ENCODE measurements at places on chromosomes 4 and X.

DNA sequence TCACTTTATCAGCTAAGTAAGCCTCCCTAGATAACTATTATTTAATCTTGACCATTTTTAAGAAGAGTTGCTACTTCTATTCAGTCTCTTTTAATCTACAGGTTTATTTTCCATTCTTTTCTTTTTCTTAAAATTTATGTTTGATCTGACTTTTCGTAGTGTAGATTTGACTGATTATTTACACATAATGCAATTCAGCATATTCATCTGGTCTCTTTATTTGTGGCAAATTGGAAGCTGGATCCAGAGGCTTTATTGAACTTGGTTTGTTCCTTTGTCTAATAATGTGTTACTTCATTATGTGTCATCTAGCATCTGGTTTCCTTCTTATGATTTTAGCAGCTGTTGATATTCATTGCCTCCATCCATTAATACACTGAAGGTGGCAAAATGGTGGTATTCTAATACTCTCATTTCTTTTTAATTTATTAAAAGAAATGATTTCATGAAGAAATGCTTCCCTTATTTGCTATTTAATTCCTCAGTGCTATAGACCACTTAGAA is 113.0 kb downstream of the FBXW7 start:
- no peak for DNase-seq

DNA sequence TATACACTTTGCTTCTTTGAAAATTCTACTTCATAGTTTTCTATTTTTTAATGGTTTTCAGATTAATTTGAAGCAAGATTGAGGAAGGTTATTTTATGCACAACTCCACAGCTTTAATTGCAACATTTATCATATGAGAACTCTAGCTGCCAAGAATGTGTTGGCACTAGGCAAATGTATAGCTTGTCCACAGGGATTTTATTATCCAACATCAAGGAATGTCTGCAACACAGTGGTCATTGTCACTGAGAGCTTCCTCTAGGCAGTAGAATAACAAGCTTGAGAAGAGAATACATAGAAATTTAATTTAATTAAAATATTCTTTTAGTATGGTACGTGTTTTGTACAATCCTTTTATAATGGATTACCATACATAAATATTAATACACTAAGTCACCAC is 1600.8 kb downstream of the ARAP2 start:
- DNase-seq = no peak

- DNase-seq = no peak
These were observed 6.6 kb upstream of the DDX60L start for GRCh38 chr4:168486912-168487281.

- DNase-seq = no peak
These were observed 291.3 kb downstream of the GALNTL6 start for GRCh38 chr4:172104539-172104938.

GRCh38 chr4:94504545-94504944 is 52.8 kb downstream of the PDLIM5 start:
- no peak for DNase-seq

DNA sequence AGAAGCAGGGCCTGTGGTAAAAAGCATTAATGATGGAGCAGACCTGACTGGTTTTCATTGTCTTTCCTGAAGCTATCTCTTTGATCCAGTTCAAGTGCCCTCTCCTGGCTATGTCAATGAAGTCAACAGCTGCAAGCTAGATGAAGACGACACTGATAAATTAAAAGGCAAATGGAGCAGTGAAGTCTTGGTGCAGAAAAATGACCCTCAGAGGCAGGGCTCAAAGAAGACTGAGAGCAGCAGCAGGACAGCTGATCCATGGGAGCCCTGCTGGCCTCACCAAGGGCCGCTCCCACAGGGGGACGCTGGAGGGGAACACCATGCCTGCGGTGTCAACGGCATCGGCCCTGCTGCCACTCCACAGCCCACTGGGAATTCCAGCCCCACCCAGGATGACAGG is 96.2 kb downstream of the RELL1 start:
- no peak for DNase-seq

- no peak for DNase-seq
These were observed 364.4 kb upstream of the CLNK start for GRCh38 chr4:11049001-11049400.

- DNase-seq = no peak
These were observed 96.0 kb upstream of the ATOH1 start for GRCh38 chr4:93732509-93732908.

GRCh38 chr4:2734612-2735011 is 21.5 kb downstream of the TNIP2 start:
- no peak for DNase-seq

GRCh38 chr4:145565328-145565727 is 53.9 kb upstream of the MMAA start:
- no peak for DNase-seq

DNA sequence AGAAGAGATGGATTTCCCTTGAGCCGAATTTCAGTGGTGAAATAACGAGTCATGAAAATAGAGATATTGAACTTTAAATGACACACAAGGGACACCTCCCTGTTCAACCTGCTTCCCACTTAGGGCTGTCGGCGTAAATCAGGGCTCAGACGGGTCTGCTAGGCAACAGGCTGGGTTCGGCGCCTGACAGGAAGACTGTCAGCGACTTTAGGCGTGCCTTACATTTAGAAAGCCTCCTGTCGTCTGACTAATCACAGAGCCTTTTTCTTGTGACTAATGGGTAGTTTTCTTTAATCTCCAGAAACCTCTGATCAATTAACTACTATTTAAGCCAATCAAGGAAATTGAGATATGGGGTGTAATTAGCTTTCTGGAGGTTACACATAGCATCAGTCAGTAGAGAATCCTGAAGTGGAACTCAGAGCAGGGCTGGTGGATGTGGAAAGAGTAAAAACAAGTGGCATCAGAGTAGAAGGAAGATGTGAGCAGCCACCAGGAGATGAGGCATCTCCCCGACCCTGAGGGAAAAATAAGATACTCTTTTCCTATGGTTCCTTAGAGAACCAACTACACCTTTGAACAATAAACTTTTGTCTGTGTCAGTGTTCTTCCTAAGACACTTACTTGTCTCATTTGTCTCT is 86.2 kb upstream of the HS3ST1 start:
- no peak for DNase-seq

DNA sequence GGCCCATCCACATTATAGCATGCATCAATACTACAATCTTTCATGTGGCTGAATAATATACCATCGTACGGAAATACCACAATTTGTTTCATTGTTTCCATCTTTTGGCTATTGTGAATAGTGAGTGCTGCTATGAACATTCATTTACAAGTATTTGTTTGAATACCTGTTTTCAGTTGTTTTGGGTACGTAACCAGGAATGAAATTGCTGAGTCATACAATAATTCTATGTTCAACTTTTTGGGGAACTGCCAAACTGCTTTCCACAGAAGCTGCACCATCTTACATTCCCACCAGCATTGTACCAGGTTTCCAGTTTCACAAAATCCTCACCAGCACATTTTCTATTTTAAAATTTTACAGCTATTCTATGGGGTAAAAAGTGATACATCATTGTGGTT is 28.5 kb upstream of the MANBA start:
- DNase-seq = no peak

- DNase-seq = no peak
These were observed 302.7 kb upstream of the ADGRL3 start for GRCh38 chr4:60897415-60897814.

GRCh38 chr4:90030202-90030601 is 97.0 kb upstream of the CCSER1 start:
- DNase-seq = no peak

GRCh38 chr4:144701683-144702233 is 55.8 kb downstream of the HHIP start:
- no peak for DNase-seq

GRCh38 chrX:54288968-54289367 is 68.9 kb downstream of the WNK3 start:
- DNase-seq = no peak

DNA sequence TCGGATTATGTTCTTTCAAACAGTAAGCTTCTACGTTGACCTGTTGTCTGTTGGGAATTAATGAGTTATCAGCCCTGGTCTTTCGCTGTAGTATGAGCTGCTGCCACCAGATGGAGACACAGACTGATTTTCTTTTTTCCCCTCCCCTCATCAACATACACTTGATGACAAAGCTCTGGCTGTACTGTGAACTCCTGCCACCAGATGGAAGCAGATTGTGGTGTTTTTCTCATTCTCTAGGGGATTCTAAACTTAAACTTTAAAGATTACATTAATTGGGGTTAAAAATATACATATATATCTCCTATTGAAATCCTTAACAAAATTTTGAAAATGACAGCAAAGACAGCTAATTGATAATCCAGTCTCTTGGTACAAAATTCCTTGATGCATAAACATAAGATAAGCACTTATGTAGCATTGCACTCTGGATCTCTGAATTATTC is 44.8 kb downstream of the SMS start:
- DNase-seq = peak; percentile 53

- no peak for DNase-seq
These were observed 14.7 kb downstream of the HELQ start for GRCh38 chr4:83440899-83441298.

DNA sequence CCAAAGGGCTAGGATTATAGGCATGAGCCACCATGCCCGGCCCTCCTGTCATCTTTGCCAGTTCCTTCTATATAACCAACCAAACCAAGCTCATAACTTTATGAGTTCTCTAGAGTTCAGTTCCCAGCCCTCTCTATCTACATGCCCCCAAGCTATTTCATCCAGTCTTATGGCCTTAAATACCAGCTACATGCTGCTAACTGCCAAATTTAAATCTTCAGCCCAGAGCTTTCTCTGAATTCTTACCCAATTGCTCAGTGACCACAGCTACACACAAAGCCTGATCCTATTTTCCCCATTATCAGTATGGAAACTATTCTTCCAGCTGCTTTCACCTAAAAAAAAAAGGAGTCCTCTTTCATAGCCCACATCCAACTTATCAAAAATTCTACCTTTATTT is 23.1 kb downstream of the TMEM184C start:
- no peak for DNase-seq

- DNase-seq = peak; percentile 4
These were observed at the start of gene GUCY1A1 for GRCh38 chr4:155666344-155667221. GUCY1A1 (plus strand) TSS chr4:155666848; CDS start chr4:155696868, 30,020 bp downstream.

DNA sequence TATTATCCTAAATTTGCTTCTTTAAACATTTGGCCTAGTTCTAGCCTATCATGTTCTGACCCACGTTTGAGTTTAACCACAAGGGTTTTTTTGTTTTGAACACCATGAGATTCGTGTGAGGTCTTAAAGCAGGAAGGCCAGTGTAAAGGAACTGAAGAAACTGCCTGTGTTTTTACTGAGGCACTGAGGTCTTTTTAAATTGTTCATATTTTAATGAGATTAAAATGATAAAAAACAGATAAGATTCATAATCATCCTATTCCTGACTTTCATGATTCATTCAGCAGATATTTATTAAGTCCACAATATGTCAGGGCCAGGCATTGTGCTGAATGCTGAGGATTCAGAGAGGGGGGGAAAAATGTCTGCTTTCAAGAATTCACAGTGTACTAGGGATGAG is 3.2 kb downstream of the RPS6KA3 start:
- DNase-seq = no peak

- DNase-seq = no peak
These were observed 74.0 kb downstream of the ATG4A start for GRCh38 chrX:108165383-108166111.

GRCh38 chr4:7858498-7858897 is 81.2 kb downstream of the AFAP1 start:
- DNase-seq = no peak

DNA sequence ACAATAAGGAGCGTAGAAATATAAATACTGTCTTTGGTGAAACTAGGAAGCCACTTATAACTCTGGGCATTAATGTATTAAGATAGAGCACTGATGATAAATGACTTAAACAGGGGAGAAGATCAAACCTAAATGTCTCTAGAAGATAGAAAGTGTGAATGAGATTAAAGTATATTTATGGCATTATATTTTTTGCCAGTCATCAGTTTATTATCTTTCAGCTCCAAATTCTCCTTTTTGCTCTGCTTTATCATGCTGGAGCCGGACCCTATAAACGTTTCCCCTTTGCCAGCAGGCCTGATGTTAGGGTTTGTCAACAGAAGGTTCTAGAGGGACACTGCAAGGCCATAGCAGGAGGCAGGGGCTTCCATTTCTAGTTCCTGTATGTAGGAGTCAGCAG is 76.4 kb downstream of the TBC1D19 start:
- no peak for DNase-seq

DNA sequence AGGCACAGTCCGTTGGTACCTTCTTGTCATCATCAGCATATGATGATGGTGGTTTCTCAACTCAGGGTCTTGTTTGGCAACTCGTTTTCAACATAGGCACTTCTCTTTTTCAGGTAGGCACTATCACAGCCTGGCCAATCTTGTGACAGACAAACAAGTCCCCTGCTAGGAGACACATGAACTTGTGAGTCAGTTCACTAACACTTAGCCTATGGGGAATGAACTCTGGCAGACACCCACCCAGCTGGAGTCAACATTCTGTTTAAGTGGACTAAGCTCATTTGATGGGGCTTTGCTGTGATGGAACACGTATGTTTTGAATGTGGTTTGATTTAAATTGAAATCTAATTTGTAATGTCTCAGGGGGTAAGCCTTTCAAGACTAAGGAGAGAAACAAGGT is 100.7 kb upstream of the MAMLD1 start:
- no peak for DNase-seq

- DNase-seq = no peak
These were observed 3.6 kb upstream of the PDE5A start for GRCh38 chr4:119632216-119632615.

- DNase-seq = peak; percentile 68
These were observed at the start of gene PAK3 for GRCh38 chrX:111095974-111096895. PAK3 (plus strand) TSS chrX:111096191; CDS start chrX:111123104, 26,913 bp downstream.

- DNase-seq = no peak
These were observed 50.4 kb downstream of the GPC4 start for GRCh38 chrX:133364865-133365264.

GRCh38 chr4:186932196-186932595 is 208.5 kb upstream of the FAT1 start:
- peak; percentile 24 for DNase-seq

- peak; percentile 73 for DNase-seq
These were observed 76.9 kb downstream of the MAGED4 start for GRCh38 chrX:52261463-52262194.
